Immature natural killer cell (primary cell): ENCODE measurements at places on chromosomes 12 and 14.

DNA sequence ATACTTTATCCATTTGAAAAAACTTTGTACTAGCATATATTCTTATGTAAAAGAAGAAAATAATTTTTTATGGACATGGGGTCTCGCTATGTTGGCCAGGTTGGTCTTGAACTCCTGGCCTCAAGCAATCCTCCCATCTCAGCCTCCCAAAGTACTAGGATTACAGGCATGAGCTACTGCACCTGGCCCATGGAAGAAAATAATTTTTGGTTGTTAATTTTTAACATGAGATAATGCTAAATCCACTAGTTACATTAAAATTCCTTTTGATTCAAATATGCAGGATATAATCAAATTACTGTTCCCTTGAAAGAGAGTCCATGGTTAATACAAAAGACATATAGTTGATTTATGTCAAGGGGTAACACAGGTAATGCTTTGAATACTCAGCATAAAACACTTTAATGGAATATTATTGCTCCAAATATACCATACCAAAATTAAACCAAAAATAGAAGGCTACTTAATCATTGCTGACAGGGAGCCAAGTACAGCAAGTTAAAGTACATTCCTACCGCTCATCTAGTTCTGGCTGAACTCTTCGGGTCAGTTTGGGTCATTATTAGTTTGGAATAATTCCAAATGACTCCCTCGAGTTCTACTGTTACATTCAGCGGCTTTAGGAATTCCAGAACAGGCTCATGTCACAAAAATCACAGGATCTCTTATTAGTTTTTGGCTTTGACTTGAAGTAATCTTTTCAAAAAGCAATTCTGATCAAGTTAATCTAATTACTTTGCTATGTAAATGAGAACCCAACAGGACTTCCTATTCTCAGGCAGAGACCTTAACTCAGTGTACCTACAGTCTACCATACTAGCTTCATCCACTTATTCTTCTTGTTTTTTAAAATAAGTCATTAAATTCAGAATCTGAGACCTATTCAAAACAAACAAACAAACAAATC, 6.1 kb downstream of the SOS2 start:
- no peak overlapping the region for H3K4me3 ChIP-seq
- no peak for DNase-seq
- H3K27me3 ChIP-seq = no peaks in the 10 kb centered on the region
- H3K36me3 ChIP-seq = no peaks in the 10 kb centered on the region

DNA sequence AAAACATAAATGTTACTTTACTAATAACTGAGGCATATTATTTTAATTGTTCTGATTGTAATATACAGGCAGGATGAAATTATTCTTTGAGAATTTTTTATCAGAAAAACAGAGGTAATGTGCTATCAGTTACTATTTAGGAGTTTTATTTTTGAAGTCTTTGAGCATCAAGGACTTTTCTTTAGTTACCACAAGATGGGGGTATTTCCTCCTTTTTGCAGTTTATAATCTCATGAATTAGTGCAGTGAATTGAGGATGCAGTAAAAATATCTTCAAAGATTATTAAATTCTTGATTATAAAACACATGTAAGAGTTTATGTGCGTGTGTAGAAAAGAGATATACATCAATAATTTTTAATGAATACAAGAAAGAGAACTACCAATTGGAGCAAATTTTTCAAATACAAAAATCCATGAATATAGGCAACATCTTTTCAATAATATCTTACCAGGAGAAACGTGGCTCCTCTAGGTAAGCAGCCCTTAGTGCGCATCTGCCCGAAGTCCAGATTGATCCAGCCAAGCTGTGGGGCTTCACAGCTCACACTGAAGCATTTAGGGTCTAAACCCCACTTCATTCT, 71.6 kb downstream of the ERGIC2 start:
- no peaks in the 10 kb centered on the region for H3K27me3 ChIP-seq
- no peak overlapping the region for H3K27ac ChIP-seq
- no peaks in the 10 kb centered on the region for H3K4me1 ChIP-seq
- H3K36me3 ChIP-seq = no peaks in the 10 kb centered on the region

- H3K27ac ChIP-seq = no peak overlapping the region
- H3K4me1 ChIP-seq = no peaks in the 10 kb centered on the region
- no peaks in the 10 kb centered on the region for H3K36me3 ChIP-seq
- no peak overlapping the region for H3K4me3 ChIP-seq
- DNase-seq = no peak
These were observed 44.2 kb upstream of the RASSF3 start for GRCh38 chr12:64566122-64566521.

DNA sequence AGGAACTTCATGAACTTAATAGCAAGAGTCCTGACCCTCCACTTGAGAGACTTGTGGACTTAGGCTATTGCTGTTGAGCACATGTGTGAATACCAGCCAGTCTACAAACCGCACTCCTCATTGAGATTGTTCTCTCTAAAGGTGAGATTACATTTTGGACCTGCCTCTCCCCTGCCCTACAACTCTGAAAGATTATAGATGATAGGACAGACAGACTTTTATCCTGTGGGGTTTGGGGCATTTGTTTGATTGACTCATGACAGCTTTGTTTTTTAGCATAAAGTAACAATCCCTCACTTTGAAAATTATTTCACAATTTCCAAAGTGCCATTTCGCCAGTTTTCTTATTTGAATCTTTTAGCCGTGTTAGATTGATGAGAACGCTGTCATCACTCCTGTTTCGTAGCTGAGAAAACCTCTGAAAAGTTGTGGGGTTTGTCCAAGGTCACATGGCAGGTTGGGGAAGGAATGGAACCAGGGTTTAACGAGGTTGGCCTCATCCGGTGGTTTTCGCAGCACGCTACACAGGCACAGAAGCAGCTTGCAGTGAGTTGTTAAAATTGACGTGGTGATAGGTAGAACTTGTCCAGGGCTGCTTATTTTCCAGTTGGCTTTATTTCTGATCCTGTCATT, 836 bp downstream of the EVL start:
- peaks cover 32% of the 10 kb centered on the region for H3K27me3 ChIP-seq
- peaks cover 22% of the 10 kb centered on the region for H3K36me3 ChIP-seq
- DNase-seq = peak; percentile 92
- peaks cover 94% of the 10 kb centered on the region for H3K4me1 ChIP-seq
- H3K4me3 ChIP-seq = peak overlapping the region; percentile 89
